ENCODE measurements at places on chromosomes 11 and 22.

DNA sequence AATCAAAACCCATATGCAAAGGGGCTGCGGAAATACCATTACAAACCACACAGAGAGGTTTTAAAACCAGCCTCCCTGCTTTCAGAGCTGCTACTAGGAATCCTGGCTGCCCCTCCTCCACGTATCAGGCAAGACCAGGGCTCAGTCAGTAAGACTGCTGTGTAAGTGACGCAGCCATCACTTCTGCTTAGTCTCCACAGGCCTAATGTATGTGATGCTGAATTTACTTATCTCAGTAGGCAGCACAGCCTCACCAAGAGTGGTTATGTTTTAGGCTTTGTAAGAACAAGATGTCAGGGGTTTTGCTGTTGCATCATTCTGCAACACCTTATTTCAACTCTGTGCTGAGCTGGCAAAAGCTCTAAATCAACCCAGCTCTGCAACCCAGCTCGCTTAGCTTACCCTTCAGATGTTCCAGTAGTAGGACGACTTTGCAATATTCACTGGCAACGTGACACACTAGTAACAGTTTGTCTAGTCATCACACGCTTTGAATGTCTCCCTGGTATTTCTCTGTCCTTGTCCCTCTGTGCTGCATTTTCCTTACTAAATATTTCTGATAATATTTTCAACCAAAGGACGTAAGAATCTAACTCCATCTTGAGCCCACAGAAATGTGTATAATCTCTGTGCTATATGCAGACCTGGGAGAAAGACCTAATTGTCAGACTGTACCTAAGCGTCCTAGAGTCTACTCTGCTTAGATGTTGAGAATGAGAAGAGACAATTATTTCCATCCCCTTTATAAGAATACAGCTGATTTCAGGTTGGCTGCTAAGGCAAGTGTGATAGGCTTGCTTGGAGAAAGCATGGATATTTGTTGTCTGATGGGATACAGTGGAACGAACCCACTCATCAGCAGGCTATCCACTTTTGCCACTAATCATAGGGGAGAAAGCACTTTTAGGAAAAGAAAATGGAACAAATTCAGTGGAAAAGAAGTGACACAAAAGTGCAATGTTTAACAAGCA is 72.2 kb downstream of the LARGE2 start:
- no peak for DNase-seq

DNA sequence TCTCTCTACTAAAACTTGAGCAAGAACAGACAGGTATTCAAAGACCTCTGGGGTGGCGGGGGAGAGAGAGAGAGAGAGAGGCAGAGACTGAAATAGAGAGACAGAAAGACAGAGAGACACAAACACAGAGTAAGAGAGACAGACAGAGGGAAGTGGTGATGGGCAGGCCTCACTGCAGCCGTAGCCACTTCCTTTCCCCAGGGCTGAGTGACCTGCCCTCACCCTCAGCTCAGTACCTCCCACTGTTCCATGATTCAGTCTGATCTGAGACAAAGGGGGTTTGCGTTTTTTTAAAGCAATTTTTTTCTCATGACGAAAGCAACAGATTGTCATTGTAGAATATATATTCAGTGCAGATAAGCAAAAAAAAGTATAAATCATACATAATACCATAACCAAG is 607.9 kb upstream of the B3GAT1 start:
- no peak for DNase-seq

DNA sequence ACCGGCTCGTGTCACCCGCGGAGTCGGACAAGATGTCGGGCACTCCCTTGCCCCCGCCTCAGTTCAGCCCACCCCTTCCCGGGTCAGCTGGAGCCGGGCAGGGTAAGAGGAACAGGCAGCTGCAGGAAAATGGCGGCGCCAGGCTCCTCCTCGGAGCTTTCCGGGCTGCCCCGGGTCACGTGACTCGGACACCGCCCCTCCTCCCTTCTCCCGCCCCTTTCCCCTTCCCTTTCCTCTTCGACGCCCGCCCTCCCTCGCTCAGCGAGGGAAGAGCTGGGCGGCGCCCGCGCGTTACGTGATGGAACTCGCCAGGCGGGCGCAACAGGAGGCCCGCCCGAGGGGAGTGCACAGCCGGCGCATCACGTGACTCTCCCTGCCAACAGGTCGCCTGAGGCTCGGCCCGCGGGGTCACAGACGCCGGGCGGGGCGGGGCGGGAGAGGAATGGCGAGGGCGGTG is at the start of gene PICALM:
TSS of gene PICALM (minus strand) at position 134 of the 457 bp plus-strand sequence. CDS start 304 bp downstream, outside the sequence.
- peak; percentile 92 for DNase-seq

GRCh38 chr11:95520369-95521132 is 269.0 kb downstream of the FAM76B start:
- no peak for DNase-seq

DNA sequence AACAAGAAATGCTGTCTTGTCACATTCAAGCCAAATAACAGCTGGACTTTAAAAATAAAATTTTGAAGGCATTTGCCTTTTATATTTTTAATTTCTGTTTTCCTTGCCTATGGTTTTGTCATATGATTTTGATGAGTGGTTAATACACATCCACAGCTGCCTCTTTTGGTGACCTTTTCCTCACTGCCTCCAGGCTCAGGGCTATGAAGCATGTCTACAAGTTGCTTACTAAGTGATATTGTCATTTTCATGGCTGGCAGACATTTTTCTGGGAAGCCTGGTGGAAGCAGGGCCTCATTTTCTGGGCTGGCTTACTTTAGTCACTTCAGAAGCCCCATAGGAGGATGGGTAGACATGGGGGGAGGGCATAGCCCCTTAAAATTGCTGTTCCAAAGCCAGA is 344.9 kb downstream of the SOX6 start:
- DNase-seq = no peak

DNA sequence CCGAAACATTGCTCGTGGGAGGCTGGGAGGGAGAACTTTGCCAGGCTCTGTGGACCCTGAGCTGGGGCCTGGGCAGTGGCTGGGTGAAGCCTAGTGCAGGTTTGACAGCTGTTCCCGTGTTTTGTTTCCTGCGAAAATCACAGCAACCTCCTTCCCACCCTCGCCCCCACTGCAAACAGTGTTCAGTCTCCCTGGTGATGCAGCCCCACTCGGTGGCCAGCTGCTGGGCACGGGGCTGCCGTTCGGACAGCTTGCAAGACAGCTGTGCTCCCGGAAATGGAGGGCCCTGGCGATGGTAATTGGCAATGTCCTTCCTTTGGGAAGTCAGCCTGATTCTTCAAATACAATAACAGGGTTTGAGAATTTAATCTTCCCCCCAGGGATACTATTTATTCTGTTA is 10.4 kb upstream of the GAL start:
- DNase-seq = no peak

DNA sequence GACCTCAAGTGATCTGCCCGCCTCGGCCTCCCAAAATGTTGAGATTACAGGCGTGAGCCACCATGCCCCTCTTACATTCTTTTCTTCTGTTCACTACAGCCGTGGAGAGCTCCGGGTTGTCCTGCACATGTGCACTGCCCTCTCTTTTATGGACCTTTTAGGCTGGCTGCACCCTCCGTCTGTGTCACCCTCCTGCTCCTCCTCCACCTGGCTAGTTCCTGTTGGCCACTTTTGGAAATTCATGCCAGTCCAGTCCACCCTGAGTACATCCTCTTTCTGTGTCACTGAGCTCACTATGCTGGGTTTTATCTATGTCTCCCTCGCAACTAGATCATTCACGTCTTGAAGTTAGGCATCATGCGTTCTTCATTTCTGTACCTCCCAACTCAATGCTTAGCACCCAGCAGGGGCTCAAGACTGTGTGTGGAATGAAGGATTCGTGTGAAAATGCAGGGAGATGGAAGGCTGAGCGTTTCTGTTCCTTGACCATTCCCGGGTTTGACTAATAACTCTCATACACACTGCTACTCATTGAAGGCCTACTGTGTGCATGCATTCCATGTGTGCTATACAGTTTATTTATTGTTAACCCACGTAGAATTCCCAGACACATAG is 60.6 kb downstream of the PTPRJ start:
- DNase-seq = no peak

DNA sequence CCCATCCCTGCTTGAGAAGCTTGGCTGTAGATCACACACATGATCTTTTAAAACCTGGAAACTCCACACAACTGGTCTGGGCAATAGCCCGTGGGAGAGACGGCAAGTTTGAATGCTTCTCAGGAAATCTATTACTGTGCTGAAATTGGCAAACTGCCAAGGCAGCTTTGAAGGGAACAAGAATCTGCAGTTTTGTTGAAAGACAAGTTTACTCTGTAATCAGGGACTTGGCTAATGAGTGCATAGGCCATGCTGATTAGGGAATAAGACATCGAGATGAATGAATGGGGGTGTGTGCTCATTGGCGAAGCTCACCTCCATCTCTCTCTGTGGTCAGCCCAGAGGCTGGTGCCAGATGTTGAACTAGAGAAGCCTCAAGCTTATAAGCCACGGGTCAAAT is 218.8 kb downstream of the HIPK3 start:
- no peak for DNase-seq

- no peak for DNase-seq
Observed at GRCh38 chr11:131002145-131002544, 85.9 kb upstream of the SNX19 start.

DNA sequence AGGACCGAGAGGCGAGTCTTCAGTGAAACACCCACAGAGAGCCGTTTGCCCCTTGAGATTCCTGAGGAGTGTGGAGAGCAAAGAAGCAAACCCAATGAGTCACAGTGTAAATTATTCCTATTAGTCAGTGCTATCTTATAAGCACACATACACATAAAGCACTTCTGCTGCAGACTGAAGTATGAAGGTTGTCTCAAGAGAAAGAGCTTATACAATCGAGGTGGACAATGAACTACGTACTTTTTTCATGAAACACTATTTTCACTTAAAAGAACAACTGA is 37.3 kb downstream of the GALNT18 start:
- DNase-seq = no peak

GRCh38 chr11:2298795-2299761 is 2.6 kb downstream of the C11orf21 start:
- DNase-seq = no peak

GRCh38 chr11:69211540-69211919 is 55.8 kb downstream of the SMIM38 start:
- no peak for DNase-seq

DNA sequence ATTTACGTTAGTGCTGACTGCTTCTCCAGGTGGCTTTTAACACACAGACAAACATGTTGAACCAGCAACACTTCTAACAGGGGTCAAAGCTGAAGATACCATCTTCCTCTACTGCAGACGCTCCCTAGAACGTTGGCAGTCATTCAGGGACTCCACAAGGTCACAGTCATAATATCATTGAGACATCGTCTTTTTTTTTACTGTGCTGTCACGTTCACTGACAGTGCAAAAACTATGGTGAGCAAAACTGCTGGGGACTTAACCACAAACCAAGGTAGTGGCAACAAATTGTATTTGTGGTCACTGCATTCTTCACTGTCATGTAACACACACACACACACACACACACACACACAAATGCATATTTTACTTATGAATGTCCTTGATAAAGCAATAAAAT is 244.9 kb downstream of the CASP12 start:
- DNase-seq = no peak

- peak; percentile 42 for DNase-seq
Observed at GRCh38 chr22:36334821-36335603, 52.8 kb downstream of the MYH9 start.

DNA sequence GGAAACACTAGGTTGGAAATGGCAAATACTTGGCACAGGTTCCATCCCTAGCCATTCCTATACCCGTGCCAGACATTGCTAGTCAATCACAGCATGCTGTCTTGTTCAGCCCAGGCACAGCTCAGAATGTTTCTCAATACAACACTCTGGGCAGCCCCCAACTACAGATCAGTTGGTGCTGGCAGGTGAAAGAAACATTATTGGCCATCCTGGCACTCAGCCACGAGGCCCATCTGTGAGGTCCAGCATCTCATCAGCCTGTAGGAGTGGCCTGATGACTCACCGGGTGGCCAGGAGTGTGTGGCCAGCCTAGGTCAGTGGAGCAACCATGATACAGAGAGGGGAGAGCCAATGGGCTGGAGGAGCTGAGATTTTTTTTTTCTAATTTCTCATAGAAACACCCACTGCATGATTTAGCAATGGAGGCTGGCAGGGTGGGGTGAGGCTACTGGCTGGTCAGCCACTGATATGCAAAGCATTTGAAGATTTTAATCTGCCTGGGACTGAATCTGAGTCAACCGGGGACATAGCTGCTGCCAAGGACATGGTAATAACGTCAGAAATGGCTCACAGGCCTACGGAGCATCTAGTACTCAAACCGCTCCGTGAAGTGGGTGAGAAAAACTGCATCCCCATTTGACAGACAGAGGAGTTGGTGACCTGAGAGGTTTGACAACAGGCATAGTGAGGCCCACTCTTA is 5.4 kb downstream of the MYO18B start:
- no peak for DNase-seq

DNA sequence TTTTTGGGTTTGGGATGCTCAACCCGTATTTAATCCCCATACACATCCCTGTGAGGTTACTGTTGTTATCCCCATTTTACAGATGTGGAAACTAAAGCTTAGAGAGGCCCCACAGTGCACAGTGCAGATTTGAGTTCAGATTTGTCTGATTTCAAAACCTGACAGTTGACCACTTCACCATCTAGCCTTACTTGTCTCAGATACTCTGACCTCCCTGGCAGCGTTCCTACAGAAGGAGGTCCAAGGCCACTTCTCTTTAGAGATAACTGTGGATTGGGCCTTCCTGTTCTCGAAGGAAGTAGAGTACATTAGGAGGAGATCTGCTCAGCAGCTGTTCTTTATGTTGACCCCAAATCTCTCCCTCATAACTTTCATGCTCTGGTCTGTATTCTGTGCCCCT is 46.7 kb upstream of the CTTN start:
- no peak for DNase-seq

GRCh38 chr11:111081021-111081511 is 164.5 kb upstream of the POU2AF2 start:
- DNase-seq = no peak

- no peak for DNase-seq
Observed at GRCh38 chr11:95556342-95557163, 233.0 kb downstream of the FAM76B start.

- DNase-seq = no peak
Observed at GRCh38 chr11:96259134-96259830, 83.7 kb downstream of the MAML2 start.

- no peak for DNase-seq
Observed at GRCh38 chr11:45089251-45089650, 57.2 kb upstream of the PRDM11 start.

GRCh38 chr11:117770061-117770460 is 27.0 kb downstream of the DSCAML1 start:
- DNase-seq = no peak

- no peak for DNase-seq
Observed at GRCh38 chr11:129280027-129280811, 88.1 kb upstream of the ARHGAP32 start.
